Omental fat pad (tissue), 4 donors: ENCODE measurements at places on chromosomes 4 and X.

DNA sequence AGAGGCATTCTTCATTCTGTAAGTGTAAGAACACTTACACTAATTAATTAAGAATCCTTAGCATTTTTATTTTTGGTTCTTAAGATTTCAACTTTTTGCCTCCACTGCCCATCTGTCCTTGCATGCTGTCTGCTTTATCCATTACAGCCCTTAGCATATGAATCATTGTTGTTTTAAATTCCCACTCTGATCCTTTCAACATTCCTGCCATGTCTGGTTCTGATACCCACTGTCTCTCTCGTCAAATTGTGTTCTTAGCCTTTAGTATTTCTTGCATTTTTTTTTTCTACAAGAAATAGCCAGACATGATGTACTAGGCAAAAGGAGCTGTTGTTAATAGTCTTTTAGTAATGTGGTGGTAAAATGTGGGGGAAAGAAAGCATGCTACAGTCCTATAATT is 1360.0 kb downstream of the TECRL start:
- no peak for DNase-seq

GRCh38 chrX:1925053-1925481 is 310.2 kb downstream of the ASMT start:
- no peak for DNase-seq

GRCh38 chr4:145536044-145536443 is 54.4 kb downstream of the SMAD1 start:
- DNase-seq = no peak

DNA sequence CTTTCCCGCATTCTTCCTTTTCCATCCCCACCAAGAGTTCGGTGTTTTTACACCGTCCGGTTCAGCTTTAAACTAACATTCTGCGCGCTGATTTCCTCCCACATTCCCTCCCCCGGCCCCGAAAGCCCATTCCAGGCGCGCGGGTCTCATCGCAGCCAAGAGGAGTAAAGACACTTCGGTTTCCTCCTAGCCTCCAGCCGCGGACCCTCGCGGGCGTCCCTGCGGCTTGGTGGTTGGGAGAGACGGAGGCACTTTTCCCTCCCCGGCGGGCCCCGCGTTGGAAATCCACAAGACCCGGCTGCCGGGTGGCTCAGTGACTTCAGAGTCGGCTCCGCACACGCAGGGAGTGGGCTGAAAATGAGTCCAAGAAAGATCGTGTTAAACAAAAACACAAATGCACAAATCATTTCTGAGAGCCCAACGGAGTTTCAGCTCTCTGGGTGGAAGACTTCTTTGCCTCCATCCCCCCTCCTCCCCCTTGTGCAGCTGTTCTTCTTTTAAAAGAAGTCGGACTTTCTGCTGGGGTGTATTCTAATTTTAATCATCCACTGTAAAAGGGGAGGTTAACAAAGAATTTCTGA is 2.0 kb upstream of the ARX start:
- DNase-seq = no peak

DNA sequence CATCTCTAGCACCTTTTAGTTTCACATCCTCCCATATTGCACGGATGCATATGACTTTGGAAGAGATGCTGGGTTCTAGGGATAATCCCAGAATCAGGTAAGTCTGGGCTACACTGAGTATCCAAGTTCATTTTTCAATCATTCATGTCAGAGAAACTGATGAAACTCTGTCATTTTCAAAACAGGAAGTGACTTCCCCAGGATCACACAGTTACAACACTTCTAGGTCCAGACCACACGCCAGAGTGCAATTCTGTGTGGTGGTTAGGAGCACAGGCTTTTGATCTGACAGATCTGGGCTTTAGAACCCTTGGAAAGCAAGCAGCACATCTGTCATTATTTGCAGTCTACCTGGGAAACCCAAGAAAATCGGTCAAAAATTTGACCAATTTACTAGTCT is 52.1 kb upstream of the CDKN2AIP start:
- no peak for DNase-seq

DNA sequence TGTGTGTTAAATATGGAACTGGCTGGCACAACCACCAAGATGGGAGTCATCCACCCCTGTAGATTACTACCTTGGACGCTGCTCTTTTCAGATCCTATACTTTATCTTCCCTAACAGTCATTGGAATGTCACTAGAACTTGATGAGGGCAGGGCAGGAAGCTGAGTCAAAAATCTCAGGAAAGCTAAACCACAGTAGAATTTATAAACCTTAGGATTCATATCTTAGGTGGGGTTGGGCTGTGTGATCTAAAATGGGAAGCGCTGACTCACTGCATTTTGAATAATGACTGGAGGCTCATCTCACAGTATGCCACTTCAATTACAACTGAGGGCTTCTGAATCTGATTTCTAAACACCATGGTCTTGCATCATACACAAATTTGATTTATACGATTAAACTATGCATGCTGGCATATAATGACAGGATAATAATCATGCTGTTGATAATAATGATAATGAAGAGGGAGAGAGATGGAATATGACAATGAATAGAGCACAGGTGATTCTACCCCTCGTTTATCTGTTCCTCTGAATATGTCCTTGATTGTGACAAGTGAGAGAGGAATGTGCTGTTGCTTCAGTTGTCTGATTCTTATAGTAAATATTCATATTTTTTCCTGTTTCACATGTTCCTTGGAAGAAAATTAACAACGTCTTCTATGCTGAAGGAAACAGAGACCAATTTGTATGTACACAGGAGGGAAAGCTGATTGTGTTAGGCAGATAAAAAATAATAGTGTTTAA is 270.3 kb upstream of the HS3ST1 start:
- DNase-seq = no peak

DNA sequence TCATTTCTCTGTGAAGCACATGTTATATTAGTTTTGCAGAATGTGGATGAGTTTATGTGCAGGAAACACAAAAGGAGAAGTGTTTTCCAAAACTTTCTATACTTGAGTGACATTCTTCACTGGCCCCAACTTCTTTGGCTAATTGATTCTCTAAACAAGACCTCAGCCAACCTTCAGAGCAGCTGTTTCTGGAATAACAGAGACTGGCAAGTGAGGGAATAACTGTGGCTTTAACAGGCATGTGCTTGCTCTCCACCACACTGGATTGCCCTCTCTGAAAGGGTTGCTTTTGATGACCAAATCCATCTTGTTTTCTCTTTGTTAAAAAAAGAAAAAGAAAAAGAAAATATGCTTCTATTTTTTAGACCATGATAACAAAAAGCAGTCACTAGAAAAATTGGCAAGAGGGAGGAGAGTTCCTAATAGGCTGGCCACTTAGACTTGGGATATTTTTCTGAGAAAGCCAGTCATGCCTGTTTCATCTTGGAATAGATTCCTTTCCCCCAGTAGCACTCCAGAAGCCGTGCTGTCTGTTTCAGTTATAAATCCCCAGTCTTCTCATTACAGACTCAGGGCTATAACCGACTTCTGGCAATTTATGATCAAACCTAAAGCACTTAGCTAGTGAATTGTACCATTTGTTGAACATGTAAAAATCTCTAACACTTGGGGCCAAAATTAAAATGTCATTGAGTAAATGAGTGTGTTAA is 295.0 kb upstream of the NR3C2 start:
- DNase-seq = no peak
